T follicular helper cell (primary cell): ENCODE measurements at places on chromosomes 2 and 18.
A peak's percentile ranks its signal among the peaks of the same experiment; 100 is the strongest.

- no peak for DNase-seq
These were observed 731 bp downstream of the NRXN1 start for GRCh38 chr2:51031021-51031780.

GRCh38 chr2:1717113-1717512 is 27.2 kb downstream of the PXDN start:
- no peak for DNase-seq

DNA sequence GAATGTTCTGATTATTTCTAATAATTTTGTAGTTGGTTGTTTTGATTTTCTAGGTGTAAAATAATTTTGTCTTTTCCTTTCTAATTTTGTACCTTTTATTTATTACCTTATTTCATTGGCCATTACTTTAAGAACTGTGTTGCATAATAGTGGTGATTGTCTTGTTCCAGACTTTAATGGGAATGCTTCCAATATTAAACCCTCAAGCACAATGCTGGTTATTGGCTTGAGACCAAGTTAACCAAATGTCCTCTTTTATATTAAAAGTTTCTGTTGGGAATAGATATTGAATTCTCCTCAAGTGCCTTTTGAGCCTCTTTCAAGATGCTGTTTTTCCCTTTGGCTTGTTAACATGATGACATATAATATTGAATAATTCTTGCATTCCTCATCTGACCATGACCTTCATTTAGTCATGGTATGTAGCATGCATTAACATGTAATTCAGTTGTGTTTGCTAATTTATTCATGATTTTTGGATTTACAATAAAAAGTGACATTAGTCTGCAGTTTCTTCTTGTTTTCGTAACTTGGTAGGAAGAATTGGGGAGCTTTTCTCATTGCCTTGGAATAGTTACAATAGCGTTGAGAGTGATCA is 141.7 kb downstream of the DIS3L2 start:
- DNase-seq, result no peak

DNA sequence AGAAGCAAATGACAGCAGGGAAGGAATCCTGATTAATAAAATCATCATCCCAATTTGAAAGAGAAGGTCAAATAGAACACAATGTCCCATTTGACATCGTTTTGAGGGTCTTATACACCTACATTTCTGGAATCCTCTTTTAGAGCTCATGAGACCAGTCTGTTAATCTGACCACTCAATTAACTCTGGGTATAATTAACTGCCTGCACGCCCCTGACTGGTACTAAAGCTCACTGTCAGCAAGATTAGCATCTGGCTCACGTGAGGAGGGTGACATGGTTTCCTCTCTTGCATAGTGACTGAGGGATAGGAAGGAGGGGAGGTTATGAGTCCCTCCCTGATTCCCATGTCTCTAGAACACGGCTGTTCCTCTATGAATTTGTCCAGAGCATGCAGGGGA is 124.3 kb downstream of the ICOS start:
- no peak for DNase-seq

DNA sequence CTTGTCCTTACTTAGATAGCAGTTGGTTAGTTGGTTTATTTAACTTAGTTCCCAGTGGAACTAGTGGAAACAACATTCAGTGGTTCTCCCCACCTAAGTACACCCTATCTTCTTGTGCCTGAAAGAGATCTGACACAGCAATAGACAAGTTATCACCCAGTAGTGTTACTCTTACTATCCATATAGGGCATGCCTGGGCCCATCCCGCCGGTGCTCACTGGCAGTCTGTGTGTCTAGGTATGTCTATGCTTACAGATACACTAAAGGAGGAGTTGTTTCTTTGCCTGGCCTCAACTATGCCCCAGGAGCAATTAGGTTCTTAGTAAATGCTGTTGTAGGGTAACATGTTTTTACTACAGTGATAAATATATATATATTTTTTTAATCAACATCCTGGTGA is 12.0 kb upstream of the NRP2 start:
- no peak for DNase-seq

DNA sequence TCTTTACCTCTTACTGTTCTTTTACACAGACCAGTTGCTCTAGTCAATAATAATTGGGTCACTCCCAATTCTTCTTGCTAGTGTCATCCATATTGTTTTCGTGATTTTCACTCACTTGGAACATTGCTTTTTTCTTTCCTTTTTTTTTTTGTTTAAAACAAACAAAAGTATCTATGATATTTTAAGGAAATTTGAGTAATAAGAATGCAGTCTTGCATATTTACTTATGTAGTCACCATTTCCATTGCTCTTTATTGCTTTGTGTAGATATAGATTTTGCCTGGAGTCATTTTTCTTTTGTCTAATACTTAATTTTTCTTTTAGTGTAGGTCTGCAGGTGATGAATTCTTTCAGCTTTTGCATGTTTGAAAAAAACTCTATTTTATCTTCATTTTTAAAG is 71.9 kb downstream of the WDR7 start:
- DNase-seq, result no peak

GRCh38 chr18:78742218-78742745 is 237.3 kb upstream of the SALL3 start:
- no peak for DNase-seq

GRCh38 chr2:134073023-134073422 is 180.8 kb upstream of the MGAT5 start:
- DNase-seq, result no peak

DNA sequence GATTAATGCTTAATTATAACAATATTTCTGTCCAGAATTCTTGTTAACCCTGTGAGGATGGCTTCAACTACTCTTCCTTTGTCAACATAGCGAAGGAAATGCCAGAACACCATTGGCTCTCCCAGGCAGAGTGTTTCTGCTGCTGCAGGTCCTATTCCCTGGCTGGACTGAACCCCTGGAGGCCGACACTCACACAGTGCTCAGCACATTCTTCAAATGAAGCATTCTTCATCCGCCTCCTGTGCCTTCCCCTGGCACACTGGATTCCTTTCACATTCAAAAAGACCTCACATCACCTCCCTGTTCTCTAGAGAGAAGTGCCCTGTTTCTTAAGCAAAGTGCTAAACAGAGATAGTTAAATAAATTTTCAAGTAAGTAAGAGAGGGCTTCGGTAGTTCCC is 187.3 kb upstream of the MSH6 start:
- no peak for DNase-seq

- DNase-seq, result no peak
These were observed 14.1 kb downstream of the KLF11 start for GRCh38 chr2:10057231-10058107.

- DNase-seq, result no peak
These were observed 166.3 kb downstream of the HDAC4 start for GRCh38 chr2:239234191-239235175.

DNA sequence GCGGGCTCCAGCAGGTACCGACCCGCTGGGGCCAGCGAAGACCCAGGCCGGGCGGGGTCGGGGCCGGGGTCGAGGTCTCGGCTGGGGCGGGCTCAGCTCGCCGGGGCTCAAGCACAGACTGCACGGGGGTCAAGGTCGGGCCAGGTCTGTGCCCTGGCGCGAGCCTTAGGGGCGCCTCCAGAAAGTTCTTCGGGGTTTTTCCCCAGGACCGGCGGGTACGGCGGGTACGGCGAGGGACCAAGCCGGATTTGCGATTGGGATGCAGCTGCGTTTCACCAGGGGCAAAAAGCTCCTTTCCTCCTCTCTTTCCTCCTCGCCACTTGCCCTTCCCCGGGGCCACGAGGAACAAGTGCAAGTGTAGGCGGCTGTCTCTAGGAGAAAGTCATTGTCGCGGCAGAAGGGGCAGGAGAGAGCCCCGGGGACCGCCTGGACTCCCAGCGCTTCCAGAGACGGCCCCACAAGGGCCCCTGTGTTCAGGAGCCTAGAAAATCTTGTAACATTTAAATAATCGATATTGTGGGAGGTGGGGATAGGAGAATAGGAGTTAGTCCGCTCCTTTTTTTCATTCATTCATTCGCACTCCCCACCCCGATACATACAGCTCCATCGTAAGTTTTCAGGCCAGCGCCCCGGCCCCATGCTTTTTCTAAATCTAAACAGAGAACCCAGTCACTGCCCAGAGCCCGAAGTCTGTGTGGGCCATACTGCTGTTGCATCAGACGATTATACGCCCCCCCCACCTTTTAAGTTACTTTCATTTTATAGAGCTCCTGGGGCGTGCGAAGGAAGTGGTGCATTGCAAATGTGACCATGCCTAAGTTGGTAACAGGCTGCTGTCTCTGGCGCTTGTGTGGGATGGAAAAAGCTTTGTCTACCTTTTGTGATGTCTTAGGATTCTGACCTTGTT is 679 bp downstream of the PMAIP1 start:
- DNase-seq, result peak; percentile 42

- no peak for DNase-seq
These were observed 49.3 kb downstream of the ADD2 start for GRCh38 chr2:70718736-70719135.

GRCh38 chr2:74739129-74739528 is 85.1 kb downstream of the SEMA4F start:
- no peak for DNase-seq
